ENCODE measurements at places on chromosomes 7 and 10.
A peak's percentile ranks its signal among the peaks of the same experiment; 100 is the strongest.

DNA sequence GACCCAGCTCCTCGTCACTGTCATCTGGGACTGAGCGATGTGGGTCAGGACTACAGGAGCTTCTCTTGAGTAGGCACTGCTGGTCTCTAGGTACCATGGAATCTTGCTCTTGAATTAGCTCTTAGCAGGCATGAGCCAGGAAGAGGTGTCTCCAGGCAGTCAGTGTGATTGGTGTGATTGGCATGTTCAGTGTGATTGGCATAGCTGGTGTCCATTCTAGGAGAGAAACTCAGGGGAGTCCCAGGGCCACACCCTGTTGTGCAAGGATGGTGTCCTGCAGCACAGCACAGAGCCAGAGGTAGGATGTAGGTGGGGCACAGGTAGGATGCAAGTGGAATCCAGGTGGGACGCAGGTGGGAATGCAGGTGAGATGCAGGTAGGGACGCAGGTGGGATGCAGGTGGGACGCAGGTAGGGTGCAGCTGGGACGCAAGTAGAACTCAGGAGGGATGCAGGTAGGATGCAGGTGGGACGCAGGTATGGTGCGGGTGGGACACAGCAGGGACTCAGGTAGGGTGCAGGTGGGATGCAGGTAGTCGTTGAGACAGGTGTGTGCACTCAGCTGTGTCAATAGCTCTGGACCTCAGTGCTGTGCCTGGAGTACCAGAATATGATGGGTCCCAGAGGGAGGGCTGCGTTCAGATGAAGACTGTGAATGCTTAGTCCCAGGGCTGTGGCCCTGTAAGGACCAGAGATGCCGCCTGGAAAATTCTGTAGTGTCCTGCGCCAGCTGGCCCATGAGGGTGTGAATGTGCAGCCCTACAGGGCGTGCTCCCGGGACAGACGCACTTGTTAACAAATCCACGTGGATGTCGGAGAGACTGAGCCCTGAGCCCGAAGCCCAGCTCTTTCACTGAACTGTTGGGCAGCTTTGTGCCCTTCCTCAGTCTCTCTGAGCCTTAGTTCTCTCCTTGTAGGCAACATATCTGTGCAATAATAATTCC is 248.2 kb upstream of the PITRM1 start:
- no peak for DNase-seq

DNA sequence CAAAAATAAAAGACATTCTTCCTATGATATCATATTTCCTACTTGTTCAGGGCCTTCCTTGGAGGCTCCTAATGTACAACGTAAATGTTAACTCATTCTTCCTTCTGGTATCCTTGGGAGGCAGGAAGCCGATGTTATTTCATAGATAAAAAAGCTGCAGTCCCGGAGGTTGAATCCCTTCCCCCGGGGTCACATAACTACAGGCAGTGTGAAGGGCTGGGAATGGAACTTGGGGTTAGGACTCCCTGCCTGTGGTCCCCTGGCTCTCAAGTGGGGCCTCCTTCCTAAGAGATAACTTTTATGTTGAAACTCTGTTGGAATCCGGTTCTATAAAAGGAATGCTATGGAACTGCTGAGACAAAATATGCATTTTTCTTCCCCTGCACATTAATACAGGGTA is 14.9 kb upstream of the CCDC3 start:
- no peak for DNase-seq

DNA sequence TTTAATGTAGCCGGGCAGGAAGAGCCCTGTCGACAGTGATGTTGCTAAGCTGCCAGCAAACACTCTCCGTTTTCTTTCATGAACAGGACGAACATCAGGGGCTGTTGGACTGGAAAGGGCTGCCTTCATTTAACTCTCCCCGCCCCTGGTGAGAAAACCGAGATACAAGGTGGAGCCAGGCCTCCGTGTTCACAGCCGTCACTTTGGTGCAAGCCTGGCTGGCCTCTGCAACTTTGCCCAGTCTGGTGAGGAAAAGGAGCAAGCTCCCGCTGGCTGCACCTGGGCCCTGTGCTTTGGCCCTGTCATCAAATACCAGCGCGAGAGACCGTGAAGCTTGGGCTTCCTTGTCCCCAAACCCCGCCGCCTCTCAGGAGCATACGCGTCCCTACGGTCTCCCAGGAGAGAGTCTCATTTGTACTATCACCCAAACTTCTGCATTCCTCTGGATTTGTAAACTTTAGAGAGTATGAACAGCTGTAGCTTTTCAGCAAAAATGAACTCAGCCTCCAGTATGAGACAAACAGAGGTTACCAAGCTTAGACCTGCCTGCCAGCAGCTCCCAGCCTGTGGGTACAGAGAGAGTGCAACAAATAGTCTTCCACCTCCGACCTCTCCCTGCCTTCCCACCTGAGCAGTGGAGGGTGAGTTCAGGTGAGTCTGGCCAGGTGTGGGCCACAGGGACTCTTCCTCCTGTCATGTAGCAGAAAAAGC is 445.3 kb upstream of the MGMT start:
- DNase-seq = peak; percentile 75

DNA sequence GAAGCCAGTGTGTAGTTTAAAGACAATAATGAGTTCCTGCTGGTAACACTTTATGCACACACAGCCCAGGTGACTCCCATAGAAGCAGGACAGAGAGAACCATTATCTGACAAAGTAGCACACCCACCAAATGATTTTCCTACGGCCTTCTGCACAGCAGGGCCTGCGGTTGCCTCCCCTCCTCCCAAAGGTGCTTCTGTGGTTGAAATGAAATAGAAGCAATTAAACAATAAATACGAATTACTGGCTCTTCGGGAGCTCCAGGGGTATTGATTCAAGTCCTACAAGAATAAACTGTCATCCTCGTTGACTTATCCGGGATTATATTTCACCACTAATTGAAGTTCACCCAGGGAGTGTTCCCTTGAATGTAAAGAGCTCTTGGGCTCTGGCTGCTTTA is 172.1 kb downstream of the ACTR3B start:
- DNase-seq = no peak

- DNase-seq = no peak
Measured at GRCh38 chr7:135976312-135977006, 700 bp downstream of the MTPN start.

DNA sequence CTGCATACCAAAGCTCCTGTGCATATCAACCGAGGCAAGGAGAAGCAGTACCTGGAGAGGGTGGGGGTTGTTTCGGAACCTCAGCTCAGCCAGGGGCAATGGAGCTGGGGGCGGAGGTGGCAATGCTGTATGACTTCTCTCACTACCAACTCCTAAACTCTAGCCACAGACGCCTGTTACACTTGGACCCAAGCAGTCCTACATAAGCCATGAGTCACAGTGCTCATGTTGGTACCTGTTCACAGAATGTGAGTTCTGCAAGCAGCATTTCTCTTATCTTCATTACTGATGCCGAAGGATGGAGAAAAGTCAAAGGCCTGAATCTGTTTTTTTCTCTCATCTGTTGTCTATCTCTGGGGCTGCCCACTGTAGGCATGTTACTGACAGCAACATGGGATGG is 3.2 kb upstream of the RAB18 start:
- no peak for DNase-seq

DNA sequence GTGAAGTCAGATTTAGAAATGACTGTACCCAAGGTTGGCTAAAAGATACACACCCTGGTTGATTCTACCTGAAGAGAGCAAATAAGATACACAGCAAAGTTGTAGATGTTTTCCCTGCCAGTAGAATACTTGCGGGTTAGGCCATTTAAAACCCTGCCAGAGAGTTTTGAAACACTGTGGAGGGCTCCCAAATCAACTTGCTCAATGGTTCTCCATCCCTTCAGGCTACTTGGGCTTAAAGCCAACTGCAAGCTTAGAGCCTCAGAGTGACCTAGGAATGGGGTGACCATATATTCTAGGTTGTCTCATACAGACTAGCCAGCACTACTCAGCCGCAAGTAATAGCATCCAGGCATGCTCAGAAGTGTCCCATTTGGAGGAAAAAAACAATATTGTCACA is 10.0 kb downstream of the CAV1 start:
- no peak for DNase-seq

DNA sequence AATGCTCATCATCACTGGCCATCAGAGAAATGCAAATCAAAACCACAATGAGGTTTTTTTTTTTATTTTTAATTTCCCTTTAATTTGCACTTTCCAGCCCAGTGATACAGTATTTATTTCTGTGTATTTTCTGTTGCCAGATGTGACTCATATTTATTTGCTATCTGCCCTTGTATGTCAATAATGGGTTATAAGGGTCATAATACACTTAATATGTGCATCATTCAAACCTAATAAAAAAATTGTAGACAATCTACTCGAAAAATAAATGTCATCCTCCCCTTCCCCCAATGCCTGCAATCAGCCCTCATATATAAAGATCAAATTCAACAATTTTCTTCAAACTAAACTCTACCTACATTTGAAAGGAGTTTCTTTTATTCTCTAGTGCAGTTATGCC is 154.5 kb downstream of the CSTF2T start:
- no peak for DNase-seq

DNA sequence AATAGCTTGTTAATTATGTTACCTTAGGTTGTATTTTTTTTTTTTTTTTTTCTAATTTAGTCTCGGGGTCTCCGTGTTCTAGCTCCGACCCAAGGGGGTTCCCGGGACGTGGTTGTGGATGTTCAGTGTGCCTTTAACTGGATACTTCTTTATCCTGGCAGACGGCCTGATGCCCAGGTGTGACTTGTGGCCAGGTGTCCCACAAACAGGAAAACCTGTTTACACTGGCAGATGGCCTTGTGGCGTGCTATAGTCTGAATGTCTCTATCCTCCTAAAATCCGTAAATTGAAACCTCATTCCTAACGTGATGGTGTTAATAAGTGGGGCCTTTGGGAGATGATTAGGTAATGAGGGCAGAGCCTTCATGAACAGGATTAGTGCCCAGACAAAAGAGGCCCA is 546.4 kb upstream of the C7orf33 start:
- no peak for DNase-seq

DNA sequence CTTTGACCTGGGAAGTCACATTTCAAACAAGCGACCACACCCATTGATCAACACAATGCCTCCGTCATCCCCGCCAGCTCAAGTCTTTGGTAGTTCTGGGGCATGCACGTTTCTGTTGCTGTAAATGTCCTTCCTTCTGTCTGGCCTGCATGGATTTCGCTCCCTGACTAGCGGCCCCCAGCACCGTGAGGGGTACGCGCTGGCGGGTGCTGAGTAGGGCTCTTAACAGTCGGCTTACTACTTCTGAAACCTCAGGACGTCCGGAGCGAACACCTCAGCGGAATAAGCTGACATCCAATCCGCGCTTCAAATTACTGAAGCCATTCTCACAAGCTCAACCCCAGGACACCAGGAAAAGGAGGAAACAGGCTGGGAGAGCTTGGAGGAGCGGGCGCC is 505 bp downstream of the NUDCD3 start:
- DNase-seq = no peak

DNA sequence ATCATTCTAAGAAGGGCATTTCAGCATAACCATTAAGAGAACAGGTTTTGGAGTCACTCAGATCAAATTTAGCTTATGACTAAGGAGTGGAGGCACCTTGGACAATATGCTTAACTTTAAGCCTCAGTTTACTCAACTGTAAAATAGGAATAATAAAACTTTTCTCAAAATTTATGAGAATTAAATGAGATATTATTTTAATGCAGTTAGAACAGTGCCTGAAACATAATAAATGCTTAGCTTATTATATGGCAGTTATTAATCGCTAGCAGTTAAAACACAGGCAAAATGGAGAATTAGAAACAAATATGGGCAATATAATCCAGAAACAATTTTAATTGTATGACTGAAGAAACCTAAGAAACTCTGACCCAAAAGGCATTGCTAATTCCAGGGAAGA is 2.9 kb upstream of the AUTS2 start:
- DNase-seq = no peak

All from femur (tissue), 1 donor.